Left lobe of liver (tissue), 2 donors: ENCODE measurements at places on chromosomes 1 and 21.
A peak's percentile ranks its signal among the peaks of the same experiment; 100 is the strongest.

DNA sequence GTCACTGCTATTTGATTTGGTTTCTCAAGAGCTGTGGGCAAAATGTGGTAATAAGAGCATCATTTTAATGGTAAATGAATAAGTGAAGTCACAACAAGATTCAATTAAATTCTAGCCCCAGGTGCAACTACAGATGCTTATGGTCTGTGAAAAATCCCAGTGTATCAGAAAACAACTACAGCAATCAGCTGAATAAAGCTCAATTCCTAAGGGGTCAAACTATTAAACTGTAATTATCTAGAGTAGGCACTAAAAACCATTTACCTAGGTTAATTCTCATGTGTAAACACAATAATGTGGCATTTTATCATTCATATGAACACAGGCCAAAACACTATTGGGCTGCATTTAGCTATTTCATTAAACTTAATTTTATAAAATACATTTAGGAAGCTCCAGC lies 9.6 kb downstream of the TARBP1 start:
- no peak for DNase-seq

DNA sequence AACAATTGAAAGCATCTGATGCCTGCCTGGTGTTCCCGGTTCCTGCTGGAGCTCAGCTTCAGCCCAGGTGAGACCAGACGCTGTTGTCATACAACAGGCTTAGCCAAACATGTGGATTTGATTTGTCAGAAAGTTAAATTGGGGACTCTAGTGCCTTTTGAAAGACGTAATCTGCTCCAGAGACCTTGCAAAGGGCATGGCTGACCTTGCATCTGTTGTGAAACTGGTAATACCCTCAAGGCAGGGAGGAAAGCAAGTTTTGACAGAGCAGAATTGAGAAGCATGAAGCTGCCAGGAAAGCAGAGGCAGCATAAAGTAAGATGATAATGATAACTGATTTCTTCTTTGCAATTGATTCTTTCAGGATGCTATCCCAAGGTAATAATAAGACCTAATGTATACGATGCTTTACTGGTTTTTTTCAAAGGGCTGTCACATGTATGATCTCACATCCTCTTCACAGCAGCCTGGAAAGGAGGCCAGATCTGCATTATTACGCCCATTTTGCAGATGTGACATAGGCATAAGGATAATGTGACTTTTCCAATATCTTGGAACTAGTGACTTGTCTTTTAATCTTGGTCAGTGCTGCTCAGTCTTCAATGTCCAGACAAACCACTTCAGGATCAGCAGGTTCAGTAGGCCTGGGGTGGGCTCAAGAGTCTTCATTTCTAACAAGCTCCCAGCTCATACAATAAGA lies 24.7 kb upstream of the CNN3 start:
- no peak for DNase-seq

DNA sequence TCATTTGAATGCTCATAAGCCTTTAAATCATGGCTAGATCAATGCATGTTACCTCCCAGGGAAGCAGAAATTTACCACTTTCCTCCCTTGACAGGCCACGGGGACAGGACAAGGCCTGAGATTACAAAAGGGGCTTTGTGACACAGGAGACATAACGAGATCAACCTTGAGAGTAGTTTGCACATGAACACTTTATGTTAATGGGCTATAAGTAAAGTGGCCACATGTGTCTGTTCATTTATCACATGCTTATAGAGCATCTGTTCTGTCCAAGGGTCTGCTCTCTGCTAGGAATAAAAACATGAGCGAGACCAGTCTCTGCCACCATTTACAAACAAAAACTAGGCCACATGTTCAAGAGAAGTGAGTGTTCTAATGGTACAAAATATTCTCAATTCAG lies 144.1 kb upstream of the C8B start:
- no peak for DNase-seq

- no peak for DNase-seq
These were observed 4.2 kb downstream of the RD3 start for GRCh38 chr1:211487672-211488208.

DNA sequence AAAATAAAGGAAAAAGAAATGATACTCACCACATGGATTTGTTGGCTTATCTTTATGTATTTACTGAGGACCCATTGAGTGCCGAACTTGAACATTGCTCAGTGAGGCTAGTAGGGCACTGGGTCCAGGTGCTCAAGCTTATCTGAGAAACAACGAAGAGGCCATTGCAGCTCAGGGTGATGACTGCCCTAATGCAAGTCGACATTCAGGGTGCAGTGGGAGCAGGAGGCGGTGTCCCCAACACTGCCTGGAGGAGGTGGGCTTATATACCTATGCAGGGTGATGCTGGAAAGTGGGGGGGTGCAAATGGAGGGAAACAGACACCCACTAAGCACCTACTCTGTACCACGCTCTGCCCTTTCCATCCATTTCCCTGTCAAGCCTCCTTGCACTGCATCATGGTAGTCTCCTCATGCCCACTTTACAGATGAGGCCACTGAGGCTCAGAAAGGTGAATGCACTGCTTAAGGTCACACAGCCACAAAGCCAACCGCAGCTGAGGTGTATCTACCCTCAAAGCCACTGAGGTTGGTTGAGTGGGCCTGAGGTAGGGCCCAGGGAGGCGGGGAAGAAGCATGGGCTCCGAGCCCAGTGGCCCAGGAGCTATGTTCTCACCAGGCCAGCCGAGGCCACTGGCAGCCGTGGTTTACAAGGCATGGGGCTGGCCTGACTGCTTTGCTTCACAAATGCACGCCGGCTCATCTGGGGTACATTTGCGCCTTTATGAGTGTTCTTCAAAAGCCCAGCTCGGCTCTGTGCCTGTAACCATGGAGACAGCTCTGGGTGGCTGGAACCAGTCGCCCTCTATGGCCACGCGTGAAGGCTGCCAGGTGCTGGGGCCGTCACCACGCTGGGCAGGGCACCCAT lies 103.8 kb downstream of the EPHB2 start:
- DNase-seq = no peak

DNA sequence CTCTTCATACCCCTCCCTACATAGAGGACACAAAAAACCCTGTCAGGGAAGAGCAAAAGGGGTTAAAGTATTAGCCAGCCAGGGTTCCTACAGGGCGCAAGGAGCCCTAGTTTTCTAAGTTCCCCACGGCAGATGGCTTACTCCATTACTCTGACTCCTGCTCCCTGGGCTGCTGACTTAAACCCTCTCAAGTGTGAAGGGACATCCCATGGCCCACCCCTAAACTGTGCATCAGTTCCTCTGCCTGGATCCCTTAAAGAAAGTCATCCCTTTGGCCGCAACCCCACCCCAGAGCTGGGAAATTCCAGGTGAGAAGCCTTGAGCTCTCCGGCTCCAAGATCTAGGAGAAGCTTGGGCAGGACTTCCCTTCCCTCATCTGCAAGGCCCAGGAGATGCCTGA lies 236.0 kb downstream of the TOMM20 start:
- no peak for DNase-seq

GRCh38 chr1:234918961-234919761 lies 209.5 kb downstream of the TOMM20 start:
- DNase-seq = peak; percentile 73

- peak; percentile 66 for DNase-seq
These were observed 957 bp downstream of the EPS15 start for GRCh38 chr1:51518033-51518585.

- no peak for DNase-seq
These were observed 6.4 kb upstream of the TACSTD2 start for GRCh38 chr1:58583496-58583895.

DNA sequence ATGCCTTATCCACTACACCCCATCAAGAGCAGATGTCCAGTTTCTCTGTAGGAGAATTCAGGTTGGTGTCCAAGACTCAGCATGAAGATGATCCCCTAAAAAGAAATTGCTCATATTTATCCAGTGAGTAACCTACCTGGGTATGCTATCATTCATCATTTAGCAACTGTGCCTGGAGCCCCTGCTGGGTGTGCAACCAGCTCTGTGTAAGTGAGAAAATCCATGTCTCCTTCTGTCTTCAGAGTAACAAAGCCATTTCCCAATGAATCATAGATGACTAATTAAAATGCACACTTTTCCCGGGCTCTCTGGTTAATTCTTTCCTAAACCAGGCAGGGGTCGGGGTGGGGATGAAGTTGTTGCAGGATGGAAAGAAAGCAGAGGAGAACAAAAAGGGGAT lies 35.8 kb downstream of the OLFML3 start:
- no peak for DNase-seq

GRCh38 chr1:69175053-69175452 lies 392.7 kb upstream of the LRRC7 start:
- no peak for DNase-seq

- no peak for DNase-seq
These were observed 38.6 kb upstream of the CPLANE2 start for GRCh38 chr1:16275591-16275990.

DNA sequence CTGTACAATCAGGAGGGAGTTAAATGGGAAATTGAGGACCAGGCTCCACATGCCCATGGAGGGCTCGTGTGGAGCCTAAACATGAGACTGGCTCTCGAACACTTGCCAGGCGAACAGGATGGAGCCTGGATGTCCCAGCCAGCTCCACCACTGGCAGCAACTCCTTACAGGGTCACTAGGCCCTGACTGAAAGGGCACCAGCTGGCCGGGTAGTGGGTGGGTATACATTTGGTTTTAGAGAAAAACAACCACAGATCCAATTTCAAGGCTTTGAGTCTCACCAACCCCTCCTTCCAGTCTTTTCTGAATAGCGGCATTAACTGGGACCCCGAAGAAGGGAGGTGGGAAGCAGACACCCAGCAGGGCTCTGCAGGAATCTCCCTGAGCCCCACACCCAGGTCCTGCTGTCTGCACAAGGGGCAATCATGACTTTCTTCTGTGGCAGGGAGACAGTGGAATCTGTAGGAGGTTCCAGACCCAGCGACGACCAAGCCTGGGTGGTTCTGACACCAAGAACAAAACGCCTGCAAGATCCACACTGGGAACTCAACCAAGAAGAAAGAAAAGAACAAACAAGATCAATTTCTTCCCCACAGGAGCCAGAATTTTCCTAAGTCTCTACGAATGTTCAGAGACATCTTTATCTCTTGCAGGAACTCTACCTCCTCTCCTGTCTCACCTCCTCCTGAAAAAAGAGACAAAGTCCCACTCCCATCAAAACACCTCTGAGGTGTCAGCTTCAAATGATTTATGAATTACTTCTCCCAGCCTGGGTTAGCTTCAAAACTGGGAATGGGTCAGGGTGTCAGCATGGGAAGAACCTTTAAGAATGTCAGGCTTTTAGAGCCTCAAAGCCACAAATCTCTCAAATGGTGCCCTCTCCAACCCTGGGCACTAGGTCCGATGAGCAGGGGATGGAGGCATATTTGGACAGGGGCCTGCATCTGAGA lies 26.5 kb upstream of the SRP9 start:
- no peak for DNase-seq

GRCh38 chr1:175918364-175918801 lies 175.0 kb upstream of the TNR start:
- DNase-seq = no peak

DNA sequence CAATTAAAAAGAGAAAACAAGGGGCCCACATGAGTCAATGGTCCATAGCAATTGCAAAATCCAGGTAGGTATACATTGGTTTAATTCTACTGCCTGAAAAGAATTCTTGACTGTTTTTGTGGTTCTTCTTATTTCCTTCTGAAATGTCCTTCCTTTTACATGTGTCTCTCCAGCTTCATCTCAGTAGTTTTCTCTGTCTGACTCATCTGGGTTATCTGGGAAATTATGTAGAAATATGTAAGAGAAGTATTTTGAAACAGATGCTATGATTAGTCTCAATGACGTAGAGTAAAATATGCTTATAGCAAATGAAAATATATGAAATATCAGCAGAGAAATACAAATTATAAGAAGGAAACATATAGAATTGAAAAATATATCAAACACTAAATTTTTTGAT lies 953.2 kb downstream of the BRINP3 start:
- no peak for DNase-seq

GRCh38 chr1:8739377-8739776 lies 78.1 kb downstream of the RERE start:
- no peak for DNase-seq

GRCh38 chr1:240515505-240515904 lies 96.5 kb downstream of the GREM2 start:
- no peak for DNase-seq

DNA sequence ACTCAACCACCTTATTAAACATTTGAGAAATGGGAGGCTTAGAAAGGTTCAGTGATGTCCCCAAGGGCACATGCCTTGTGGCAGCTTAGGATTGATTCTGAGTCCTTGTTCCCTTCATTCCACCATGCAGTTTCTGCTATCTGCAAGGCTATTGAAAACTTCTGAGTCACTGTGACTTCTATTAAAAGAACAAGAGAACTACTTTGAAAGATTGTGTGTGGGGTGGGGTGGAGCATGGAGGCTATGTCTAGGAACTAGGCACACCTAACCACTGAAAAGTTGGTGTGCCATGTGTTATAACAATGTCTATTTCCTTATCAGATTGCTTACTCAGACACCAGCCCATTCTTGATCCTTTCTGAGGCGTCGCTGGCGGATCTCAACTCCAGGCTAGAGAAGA lies 10.8 kb downstream of the MTARC1 start:
- DNase-seq = no peak

- no peak for DNase-seq
These were observed 14.4 kb downstream of the SLC5A9 start for GRCh38 chr1:48236716-48237470.

DNA sequence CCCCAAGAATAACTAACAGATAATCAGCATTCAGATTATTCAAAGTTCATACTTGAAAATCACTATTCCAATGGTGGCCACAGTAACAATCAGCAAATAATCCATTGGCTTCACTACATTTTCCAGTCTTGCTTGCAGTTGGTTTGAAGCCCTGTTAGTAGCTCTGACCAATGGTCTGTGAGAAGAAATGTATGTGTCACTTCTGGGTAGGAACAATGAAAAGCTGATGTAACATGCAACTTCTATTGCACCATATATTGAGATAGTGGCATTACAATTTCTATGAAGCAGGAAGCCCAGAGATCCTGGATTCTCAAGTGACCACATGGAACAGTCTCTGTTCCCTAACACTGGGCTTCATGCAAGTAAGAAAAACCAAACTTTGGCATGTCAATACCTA lies 250.9 kb upstream of the DAB1 start:
- no peak for DNase-seq

DNA sequence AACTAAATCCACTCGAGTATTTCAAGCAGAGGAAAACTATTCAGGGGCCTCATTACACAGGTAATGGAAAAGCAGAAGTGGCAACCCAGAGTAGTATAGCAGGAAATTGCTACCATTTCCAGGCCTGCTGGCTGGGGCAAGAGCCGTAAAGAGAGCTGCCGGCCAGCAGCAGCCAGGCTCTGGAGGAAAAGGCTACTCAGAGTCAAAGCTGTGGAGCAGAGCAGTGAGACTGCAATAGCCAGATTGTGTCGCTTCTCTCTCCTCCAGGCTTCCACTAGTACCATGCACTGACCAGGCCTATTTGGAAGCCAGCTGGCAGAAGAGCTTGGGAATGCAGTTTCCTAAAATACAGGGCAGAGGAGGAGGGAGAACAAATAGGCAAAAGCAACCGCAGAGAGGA lies 155.5 kb downstream of the OMA1 start:
- DNase-seq = no peak

- DNase-seq = no peak
These were observed 2.5 kb upstream of the RRP1 start for GRCh38 chr21:43786807-43787440.

DNA sequence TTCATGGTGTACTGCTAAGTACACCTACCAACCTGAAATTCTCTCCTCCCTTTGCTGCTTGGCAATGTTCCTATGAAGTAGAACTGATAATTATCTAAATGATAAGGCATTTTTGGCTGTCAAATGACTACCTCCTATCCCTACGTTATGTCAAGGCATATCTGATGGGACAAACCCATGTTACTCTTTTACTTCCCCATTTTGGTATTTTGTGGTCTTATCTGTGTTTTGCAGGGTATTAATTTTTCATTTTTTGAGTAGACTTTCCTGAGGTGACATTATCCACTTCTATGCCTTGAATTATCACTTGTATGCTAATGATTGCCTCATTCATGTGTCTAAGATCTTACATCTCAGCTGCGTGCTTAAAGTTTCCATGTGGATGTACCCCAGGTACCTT lies 499.6 kb upstream of the B3GALT2 start:
- DNase-seq = no peak
